Activated naive CD8-positive, alpha-beta T cell treated with anti-CD3 and anti-CD28 coated beads for 36 hours (primary cell): ENCODE measurements at places on chromosomes 2 and 18.

- no peak for DNase-seq
These were observed 716 bp downstream of the CALCRL start for GRCh38 chr2:187447336-187447735.

GRCh38 chr2:240284503-240285259 is 144.2 kb upstream of the OTOS start:
- no peak for DNase-seq

- DNase-seq = no peak
These were observed 10.5 kb downstream of the CAPN10 start for GRCh38 chr2:240597054-240597418.

DNA sequence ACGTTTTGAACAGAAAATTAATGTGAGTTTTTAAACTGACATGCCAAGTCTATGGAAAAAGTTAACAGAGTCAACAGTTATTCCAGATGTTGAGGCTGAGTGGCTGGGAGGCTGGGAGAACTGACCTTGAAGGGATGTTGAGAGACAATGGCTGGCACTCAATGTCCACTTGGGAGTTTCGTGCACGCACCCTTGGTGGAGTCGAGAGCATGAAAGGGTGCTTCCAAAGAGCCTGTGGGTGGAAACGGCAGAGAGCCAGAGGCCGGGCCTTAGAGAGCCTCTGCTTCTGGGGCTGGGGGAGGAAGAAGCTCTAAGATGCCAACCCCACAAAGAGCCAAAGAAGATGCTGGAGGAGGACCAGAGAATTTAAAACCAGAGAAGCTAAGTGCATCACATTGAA is 63.4 kb upstream of the L3MBTL4 start:
- DNase-seq = no peak

- no peak for DNase-seq
These were observed 101.8 kb downstream of the CD226 start for GRCh38 chr18:69845593-69846506.

DNA sequence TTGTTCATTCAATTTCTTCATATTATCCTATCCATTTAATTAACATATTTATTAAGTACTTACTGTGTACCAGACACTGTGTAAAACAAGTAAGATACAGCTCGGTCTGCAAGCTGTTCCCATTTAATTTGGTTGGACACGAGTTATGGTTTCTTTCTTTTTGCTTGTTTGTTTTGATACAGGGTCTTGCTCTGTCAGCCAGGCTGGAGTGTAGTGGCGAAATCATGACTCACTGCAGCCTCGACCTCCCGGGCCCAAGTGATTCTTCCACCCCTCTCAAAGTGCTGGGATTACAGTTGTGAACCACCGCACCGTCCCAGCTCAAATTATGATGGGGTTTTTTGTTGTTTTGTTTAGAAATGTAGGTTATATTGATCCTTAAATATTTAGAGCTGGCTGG is 9.0 kb downstream of the CYBRD1 start:
- DNase-seq = no peak

DNA sequence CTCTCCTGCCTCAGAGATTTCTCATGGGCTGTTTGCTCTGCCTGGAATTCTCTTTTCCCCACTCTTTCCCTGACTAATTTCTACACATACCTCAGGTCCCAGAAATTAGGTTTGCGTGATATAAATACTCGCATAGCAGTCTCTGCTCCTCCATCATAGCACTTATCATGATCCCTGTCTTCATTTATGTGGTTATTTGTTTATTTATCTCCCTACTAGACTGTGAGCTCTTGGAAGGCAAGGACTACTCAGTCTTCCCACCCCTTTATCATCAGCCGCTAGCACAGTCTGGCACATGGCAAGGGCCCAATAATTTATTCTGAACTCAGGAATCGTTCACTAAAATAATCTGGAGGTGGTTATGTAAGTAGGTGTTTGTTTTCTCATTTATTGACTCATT is 79.3 kb downstream of the ADCYAP1 start:
- no peak for DNase-seq

DNA sequence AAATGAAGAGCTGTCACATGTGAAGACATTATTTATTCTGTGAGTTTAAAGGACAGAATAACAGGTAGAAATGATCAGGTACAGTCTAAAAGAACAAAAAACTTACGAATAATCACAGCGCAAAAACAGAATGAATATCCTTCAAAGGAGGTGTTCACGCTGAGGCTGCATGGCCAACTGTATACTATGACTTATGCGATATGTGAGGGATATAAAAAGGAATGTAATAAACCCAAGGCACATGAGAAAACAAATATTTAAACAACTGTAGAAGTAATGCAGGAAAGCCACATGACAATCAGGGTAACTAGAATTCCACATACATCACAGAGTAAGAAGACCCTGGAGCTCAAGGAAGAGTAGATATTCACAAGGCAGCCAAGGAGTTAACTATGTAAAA is 81.3 kb downstream of the RTTN start:
- no peak for DNase-seq

- no peak for DNase-seq
These were observed 946.9 kb downstream of the CBLN2 start for GRCh38 chr18:71597219-71597618.

DNA sequence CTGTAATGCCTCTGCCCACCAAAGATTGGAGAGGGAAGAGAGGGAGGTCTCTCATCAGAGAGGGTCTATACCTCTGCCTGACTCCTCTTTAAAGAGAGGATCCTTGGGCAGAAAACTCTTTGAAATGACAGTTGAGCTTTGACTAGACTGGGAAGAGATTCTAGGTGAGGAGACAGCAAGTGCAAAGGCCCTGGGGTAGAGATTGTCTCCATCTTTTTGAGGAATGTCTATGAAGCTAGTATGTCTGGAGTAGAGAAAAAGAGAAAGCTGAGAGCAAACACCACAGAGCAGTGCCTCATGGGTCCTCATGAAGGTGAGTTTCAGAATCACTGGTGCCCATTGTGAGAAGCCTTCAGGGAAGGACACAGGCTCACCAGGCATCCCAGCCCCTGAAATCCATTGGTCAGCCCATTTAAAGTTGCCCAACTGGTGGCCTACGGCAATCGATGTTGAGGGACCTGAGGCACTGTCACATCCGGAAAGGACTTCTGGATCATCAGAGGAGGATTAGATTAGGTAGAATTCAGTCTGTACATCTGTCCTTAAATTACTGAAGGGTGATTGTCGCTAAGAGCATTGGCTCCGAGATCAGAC is 31.5 kb downstream of the LBH start:
- DNase-seq = no peak

DNA sequence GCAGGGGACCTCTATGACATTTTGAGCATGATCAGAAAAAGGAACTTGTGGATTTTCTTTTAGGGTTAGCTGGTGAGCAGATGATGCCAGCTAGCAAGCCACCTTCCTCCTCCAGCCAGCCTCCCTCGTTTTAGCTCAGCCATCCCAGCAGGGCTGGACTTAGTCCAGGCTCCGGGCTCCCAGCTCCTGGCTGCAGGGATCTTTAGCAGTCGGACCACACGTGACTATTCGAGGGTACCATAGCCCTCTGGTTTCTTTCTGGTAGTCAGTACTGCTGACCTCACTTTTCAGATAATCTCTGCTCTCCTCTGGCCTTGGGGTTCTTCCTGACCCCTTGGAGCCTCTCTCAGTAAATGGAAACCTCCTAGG is 31.8 kb downstream of the NCK2 start:
- no peak for DNase-seq

GRCh38 chr2:172928756-172929155 is 146.9 kb upstream of the MAP3K20 start:
- no peak for DNase-seq

GRCh38 chr18:11050966-11051365 is 98.4 kb downstream of the PIEZO2 start:
- DNase-seq = no peak

DNA sequence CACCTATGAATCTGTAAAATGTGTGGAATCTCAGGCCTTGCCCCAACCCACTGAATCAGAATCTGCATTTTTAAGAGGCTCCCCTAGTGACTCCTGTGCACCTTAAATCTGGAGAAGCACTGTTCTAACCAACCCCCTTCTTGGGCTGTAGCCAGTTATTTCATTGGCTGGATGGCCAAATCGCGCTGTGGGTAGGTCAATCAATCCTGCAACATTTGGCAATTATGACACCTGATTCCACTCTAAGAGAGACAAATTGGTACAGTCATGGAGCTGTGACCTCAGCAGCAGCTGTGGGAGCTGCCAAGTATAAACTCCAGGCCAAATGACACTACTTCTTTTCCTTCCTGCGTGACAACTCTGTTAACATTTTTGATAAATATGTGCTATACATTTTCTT is 208.7 kb downstream of the CLIP4 start:
- no peak for DNase-seq

- no peak for DNase-seq
These were observed 45.3 kb downstream of the SCTR start for GRCh38 chr2:119478978-119479295.

DNA sequence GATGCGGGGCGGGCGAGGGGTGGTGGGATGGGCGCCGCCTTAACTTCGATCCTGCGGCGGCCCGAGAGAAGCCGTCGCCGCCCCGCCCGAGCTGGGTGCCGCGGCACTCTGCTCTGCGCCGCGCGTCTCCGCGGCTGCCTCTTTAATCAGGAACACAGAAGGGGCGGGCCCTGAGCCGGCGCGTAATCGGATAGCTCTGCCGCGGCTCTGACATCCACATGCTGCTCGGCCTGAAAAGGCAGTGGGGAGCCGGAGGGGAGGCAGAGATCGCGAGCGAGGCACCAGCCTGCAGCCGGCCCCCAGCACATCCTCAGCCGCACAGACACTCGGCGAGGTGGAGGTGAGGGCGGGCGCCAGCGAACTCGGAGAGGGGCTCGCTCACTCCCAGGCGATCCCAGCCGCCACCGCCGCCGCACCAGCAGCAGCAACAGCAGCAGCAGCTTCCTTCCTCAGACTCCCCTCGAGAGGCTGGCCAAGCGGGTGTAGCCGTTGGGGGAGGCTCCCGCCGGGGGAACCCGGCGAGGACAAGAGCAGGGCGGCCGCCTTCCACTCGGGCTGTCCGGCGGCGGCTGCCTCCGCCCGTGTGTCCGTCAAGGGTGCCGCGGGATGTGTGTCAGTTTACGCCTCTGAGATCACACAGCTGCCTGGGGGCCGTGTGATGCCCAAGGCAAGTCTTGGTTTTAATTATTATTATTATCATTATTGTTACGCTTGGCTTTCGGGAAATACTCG is at the start of gene NRP2:
Gene NRP2, plus strand, starts transcription at position 263 of the 732 bp plus-strand sequence. CDS start 790 bp downstream, outside the sequence.
- DNase-seq = peak; percentile 70

- no peak for DNase-seq
These were observed 1635.9 kb upstream of the LRRTM1 start for GRCh38 chr2:81940266-81940955.

- DNase-seq = no peak
These were observed 91.1 kb downstream of the FMNL2 start for GRCh38 chr2:152425765-152426727.

- no peak for DNase-seq
These were observed 682.7 kb upstream of the RAB6C start for GRCh38 chr2:129296806-129297205.

- no peak for DNase-seq
These were observed 29.9 kb upstream of the PDE1A start for GRCh38 chr2:182456784-182457183.

- no peak for DNase-seq
These were observed 31.2 kb upstream of the NPC1 start for GRCh38 chr18:23617412-23618014.

DNA sequence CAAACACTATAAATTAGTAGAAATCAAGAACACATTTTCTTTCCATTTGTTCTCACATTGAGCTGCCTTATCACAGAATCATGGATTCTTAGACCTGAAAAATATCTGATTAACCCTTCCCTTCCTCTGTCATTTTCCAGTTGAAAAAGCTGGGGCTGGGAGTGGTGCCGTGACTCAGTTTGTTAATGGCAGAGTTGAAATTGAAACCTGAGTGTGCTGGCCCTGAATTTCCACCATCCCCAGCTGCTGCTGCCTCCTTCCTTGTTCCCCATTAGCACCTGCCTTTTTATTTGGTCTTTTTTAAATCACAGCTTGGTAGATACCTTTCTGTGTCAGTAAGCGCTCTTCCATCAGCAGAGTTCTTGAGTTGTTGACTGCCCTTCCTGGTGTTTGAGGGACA is 10.6 kb downstream of the FARP2 start:
- DNase-seq = no peak

DNA sequence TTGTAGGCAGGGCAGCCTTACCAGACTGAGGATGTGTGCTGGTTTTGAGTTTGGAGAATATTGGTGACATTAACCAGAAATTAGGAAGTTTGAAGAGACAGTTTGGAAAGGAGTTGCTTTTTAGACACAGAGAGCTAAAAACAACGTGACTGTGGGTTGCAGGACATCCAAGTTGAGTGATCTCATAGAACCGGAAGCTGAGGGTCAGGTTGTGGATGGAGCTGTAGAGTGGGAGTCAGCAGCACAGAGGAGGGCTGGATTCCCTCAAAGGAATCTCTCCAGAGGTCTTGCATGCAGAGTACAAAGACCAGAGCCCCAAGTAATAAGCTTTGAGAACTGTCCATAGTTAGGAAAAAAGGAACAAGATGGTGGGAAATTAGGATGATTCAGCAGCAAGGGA is 9.3 kb downstream of the MAPRE3 start:
- DNase-seq = no peak

DNA sequence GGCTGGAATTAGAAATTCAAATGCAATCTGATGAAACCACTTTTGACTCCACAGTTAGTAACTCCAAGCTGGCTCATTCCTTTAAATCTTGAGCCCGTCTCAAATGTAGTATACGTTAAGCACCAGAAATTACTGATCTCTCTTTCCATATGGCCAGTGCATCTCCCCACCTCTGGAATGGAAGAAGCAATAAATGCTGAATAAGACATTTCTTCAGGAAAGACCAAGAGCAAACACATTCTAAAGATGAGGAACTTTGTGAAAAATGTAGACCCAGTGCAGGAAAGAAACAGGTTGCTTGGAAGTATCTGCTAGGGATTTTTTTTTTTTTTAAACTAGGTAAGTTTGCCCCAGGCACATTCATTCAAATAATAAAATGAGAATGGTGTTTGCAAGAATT is 143.1 kb upstream of the FBXO11 start:
- DNase-seq = no peak

GRCh38 chr18:35436076-35436649 is 59.0 kb upstream of the ZNF396 start:
- no peak for DNase-seq

GRCh38 chr2:85334928-85335327 is 7.1 kb upstream of the TGOLN2 start:
- DNase-seq = no peak

DNA sequence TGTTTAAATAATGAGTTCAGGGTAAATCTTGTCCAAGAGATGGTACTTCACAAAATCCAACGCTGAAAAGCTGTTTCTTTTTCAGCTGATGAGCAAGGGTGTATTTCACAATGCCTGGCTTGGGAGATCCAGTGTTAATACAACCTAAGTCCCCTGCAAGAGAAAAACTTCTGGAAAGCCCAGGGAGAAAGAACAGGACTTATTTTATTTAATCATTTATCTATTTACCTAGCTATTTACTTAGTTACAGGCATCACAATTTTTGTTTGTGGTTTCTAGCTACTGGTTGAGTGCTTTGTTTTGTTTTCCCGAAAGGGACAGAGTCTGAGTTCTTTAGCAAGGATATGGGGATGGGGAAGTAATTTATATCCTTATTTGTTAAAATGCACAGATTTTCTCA is 598.2 kb upstream of the SYT4 start:
- no peak for DNase-seq
